ENCODE measurements at places on chromosomes 2 and 18.

DNA sequence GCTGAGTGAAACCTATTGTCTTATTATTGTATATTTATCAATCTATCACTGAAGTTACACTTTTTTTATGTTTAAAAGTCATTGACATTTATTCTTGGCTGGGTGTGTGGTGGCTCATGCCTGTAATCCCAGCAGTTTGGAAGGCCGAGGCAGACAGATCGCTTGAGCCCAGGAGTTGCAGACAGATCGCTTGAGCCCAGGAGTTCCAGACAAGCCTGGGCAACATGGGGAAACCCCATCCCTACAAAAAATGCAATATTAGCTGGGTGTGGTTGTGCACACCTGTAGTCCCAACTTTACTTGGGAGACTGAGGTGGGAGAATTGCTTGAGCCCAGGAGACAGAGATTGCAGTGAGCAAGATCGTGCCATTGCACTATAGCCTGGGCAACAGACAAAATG, 97.8 kb downstream of the EPC2 start:
- no peak for DNase-seq

DNA sequence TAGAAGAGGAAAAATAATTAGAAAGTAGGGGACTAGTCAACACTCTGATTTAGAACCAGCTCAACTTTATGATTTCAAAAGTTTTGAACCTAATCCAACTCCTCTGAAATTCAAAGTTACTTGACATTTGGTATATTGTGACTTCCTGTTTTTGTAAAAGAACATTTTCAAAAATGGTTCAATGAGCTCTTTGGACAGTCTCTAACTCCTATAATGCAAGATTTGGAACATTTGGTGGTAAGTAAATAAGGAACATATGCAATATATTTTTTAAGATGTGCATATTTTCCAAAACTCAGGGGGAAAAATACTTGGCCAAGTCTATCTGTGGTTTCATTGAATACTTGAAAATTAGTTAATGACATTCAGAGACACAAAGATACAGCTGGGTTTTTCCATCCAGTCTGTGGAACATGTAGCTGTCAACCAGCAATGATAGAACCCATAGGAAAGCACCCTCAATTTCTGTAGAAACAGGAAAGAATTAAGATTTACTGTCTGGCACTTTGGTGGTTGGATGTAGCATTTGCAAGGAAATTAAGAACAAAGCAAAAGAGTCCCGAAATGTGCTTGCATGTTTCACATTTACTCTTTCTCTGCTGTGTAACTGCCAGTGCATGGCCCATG, 17.0 kb upstream of the ANKRD44 start:
- no peak for DNase-seq

DNA sequence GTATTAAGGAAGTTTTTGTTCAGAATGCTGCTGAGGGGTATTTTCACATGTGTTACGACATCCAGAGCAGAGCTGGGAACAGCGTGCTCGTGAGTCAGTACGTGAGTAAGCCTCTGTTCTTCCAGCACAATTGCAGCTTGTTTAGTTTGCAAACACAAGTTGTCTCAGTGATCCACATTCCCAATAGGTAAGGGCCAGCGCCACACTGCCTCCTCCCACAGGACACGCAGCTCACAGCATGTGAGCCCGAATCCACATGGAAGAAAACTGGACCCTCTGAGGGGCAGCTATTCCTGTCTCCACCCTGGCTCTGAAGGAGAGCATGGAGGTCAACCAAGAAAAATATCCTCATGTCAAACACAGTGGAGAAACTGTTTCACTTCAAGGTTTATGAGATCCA, 173.9 kb upstream of the PID1 start:
- DNase-seq: peak; percentile 99

DNA sequence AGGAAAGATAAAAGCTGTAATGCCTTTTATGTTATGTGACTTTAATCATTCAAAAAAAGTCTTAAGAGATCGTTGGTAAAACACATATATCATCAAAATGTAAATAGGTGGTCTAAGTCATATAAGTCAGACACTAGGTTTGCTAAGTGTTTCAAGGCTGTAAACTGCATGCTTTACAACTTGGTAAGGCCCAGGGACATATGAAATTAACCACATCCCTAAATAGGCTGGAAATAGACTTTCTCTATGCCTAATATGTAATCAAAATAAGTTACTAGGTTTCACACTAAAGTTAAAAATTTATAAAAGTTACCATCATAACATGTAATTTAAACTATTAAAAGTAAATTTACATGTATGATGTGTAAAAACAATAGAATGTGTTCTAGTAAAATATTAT, 946.3 kb upstream of the LRATD1 start:
- DNase-seq: no peak

DNA sequence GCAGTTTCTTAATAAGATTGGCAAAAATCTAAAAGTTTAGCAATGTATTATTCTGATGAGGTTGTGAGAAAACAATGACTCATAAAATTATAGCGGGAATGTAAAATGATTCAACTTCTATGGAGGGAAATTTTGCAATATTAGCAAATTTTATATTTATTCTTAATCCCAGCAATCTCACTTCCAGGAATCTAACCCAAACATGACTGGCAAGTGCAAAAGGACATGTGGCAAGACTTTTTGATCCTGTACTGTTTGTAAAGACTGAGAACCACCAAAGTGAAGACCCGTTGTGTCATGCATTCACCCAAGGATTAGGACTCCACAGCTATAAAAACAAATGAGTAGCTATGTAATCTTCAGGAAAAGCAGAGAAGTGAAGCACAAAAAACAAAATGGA, 234.8 kb upstream of the KYNU start:
- DNase-seq: peak; percentile 69

DNA sequence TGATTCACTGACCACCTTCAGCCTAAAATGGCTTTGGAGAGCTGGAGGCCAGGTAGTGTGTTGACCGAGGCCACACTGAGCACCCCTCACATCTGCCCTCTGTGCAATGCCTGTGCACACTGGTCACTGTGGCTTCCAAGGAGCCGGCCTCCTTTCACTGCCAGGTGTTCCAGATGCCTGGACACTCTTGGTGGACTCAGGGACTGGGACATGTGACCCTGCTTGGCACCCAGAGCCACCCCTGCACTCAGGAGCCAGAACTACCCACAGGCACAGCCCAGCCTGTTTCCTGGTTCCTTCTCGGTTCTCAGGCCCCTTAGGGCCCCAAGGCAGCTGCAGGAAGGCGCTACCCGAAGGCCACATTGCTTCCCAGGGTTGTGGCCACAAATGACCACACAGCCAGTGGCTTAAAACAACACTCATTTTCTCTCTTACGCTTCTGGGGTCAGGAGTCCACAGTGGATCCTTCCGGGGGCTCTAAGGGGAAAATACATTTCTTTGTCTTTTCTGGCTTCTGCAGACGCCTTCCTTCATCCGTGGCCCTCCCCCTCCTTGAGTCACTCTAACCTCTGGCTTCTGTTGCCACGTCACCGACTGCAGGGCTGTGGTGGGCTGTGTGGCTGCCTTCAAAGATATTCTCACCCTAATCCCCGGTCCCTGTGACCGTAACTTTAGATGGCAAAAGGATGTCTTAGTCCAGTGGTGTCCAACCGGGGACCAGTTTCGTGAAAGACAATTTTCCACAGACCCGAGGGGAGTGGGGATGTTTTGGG, 78.6 kb downstream of the ASB1 start:
- no peak for DNase-seq

DNA sequence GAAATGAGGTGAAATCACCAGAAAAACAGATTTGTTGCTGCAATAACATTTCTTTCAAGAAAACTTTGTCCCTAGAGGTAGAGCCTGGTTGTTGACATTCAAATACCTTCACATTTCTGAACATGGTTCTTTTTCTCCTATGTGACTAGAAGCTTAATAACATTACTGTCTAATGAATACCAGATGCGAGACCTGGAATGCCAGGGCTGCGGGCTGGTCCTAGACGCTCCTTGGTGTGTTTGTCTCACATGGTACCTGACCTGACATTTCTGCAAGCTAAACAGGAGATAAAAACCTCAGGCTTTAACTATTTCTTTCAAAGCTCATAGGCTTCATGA, 38.5 kb downstream of the ACKR3 start:
- no peak for DNase-seq

GRCh38 chr2:219542931-219543595, 546 bp downstream of the CHPF start:
- DNase-seq: no peak

DNA sequence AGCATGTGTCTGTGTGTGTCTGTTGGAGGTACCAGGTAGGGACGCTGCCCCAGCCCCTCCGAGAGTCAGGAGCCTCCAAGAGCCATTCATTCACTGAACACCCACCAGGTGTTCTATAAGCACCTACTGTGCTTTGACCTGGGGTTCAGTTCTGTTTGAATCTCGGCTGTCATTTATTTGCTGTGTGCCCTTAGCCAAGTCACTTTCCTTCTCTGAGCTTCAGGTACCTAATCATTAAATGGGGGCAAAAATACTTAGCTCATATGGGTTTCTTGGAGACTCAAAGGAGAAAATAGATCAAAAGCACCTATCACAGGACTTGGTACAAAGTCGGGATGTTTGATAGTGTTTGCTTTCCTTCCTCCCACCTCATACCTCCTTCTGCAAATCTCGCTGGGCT, 13.2 kb downstream of the ASIC4 start:
- no peak for DNase-seq

DNA sequence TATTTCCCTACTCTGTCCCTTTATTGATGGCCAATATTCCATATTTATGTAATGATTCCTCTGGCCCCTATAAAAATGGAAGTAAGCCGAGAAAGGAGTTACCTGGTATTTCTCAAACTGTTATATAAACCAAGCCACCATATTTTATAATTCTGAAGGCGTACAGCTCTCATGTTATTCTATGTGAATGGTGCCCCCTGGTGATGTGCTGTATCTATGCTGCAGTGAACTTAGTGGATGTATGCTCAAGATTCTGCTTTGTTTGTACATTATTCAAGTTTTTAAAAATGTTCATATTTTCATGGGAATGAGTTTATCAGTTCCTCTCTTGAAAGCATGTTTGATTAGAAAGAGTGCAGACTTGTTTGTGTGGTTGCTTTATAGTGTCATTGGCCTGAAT, 194.5 kb upstream of the LRRTM1 start:
- peak; percentile 60 for DNase-seq

DNA sequence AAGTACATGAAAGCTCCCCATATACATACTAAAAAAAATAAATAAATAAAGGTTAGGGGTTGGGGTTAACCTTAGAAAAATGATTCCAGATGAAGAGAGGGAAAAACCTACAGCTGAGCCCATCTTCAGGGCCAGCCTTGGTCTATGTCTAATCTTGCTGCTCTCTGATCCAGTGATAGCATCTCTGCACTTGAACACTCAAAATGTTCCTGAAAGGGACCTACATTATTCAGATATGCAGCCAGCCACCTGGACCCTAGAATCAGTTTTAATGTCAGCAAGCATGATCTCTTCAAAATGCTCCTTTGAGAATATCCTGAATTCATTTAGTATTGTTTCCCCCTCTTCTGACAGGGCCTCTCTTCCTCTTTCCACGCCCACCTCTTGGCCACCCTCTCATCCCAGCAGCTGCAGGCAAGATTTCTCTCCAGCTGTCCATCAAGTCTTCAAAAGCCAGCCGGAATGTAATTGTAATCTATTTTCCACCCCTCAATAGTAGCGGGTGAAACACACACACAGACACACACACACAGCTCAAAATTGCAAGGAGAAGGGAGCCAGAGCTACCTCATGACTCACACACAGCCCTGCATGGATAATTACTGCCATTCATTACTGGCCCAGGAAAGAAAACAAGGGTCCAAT, 135.5 kb downstream of the MYO3B start:
- no peak for DNase-seq

DNA sequence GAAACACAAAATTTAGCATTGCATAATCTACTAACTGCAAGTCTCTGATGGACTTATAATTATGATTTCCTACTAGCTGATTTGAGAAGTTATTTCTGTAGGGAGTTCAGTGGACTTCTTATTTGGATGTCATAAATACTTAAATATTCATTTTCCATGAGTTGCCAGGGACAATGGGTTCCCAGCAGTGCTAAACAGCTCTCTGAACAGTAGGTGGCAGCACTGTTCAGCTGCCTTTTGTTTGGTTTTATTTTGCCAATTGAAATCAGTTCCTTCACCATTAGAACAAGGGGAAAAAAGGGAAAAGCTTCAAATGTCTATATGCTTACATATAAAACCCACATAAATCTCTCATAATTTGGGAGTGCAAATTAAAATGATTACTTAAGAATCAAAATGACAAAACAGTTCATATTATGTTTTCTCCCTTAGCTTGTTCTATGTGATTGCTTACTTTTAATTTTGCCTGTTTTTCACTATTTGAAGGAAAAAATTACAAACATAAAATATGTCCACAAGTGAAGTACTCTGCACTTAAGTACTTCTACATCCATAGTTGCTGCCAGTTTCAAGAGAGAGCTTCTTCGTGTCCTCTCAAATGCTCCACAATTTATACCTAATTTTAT, 898.9 kb downstream of the CPS1 start:
- DNase-seq: peak; percentile 34

DNA sequence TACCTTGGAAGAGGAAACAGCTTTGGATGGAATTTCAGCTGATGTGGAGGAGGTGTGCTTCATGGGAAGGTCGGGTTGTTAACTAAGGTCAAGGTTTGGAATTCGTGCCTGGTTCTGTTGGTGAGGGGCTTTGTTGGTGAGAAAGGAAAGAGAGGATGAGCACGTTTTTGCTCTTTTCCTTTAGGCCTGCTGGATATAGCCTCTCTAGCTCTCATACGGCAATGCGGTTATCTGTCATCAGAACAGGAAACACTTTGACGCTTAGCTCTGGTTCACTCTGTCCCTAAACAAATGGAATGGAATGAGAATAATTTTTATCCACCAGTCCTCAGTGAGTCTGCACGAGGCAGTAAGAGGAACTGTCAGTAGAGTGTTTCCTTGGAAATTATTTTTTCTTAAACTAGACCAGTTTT, 169.7 kb upstream of the NOSTRIN start:
- peak; percentile 89 for DNase-seq

GRCh38 chr2:37648331-37649011, 23.0 kb downstream of the CDC42EP3 start:
- DNase-seq: no peak

DNA sequence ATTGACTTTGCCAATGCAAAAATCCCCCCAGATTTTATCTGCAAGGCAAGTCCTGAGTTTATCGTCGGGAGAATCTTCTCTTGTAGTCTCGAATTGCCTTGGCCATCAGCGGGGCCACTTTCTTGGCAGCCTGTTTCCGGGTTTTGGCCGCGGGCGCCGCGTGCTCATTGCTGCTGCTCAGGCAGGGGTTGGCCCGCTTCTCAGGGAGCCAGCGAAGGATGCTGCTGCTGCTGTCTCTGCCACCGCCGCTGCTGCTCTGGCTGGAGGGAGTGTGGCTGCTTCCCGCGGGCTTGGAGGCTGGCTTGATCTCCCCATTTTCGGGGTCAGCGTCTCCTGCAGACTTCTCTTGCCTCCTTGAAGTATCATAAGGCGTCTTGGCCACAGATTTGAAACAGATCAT, 2.5 kb downstream of the ELOA2 start:
- DNase-seq: no peak

DNA sequence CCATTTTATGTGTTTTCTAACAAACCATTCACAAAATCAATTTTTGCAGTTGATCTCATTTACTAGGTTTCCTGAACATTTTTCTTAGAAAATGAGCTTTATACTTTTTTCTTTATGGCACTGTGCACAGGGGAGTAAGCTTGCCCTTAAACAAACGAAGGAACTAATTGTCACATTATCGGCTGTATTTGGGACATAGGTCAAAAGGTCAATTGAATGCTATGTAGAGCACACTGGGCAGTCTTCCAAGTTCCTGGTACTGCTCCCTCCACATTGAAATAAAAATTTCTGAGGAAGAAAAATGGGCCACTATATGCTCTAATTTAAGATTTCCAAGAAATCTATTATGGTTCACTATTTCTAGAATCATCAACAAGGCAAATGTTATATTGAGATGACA, 93.6 kb upstream of the TMEFF2 start:
- no peak for DNase-seq

Data from amniotic epithelial cell (primary cell).